Activated CD8-positive, alpha-beta T cell treated with anti-CD3 and anti-CD28 coated beads, Interleukin-2, amount 10 ng/mL, durations not matched to agents 7 days and 5 days (primary cell): ENCODE measurements at places on chromosomes 11 and 22. TPM values are rescaled to one million over a fixed set of nuclear protein-coding genes. Genes with fewer than 3 reads are reported as not detected.

The SPECC1L gene
- 57.6 TPM for total RNA-seq

DNA sequence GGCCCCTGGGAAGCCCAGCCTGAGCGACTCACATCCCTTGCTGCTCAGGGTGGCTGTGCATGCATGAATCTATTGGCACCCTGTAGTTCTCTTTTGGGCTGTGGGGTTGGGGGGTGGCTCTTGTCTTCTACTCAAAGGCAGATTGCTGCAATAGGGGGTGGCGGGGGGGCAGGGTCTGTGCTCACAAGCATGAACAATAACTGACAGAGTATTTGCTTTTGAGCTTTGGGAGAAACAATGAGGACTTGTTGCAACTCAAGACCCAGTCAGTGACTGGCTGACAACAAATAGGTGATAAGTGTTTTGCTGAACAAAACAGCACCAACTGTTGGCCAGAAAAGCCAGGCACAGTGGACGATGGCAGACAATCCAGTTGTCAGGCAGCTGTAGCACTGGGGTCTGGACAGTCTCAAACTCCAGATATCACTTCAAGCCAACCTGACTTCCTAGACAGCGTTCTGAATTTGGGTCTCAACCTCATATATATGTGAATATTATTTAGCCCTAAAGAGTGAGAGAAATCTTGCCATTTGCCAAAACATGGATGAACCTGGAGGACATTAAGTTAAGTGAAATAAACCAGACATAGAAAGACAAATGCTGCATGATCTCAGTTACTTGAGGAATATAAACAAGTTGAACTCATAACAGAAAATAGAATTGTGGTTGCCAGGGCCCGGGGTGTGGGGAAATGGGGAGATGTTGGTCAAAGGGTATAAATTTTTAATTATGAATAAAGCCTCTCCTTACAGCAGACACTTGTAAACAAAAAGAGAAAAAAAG, 61.7 kb downstream of the ME3 start:
- no peak for DNase-seq

GRCh38 chr11:115503083-115503885, 931 bp downstream of the CADM1 start:
- DNase-seq, result no peak

GRCh38 chr22:28444659-28445058, 235.0 kb downstream of the TTC28 start:
- no peak for DNase-seq

DNA sequence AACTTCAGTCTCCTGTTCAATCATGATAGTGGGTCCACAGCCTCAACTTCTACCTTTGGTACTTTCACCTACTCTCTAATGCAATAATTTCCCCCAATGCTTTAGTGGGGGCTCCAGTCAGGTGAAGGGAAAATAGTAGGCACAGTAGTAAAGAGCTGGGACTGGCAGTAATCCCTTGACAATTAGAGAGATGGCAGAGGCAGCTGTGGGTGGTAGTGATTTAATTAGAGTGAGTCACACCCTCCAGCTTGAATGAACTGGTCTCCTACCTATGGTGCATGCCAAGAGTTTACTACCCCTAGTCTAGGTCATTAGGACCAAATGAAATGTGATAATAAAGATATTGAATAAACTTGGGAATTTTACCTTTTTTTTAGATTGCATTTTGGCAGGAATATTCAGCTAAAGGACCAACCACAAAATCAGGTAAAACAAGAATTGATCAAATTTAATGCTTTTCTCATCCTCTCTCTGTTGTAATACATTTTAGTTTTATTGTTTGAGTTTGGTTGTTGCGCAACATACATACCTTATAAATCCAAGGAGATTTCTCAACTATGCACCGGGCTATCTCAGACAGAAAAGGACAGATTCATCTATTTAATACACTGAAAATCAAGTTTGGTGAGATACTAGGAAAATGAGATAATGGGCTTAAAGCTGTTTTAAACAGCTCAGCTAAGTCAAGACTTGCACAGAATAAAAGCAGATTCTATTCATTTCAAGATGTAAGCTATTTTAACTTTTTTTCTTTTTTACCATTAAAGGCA, 9.0 kb downstream of the PRRG4 start:
- no peak for DNase-seq

- no peak for DNase-seq
Observed at GRCh38 chr11:130911306-130911705, 5.0 kb downstream of the SNX19 start.

- no peak for DNase-seq
Observed at GRCh38 chr22:38950527-38951295, 6.7 kb upstream of the APOBEC3A start.

The PHOX2A gene
- not detected for total RNA-seq

The ABCG4 gene
- total RNA-seq, result 0.18 TPM

DNA sequence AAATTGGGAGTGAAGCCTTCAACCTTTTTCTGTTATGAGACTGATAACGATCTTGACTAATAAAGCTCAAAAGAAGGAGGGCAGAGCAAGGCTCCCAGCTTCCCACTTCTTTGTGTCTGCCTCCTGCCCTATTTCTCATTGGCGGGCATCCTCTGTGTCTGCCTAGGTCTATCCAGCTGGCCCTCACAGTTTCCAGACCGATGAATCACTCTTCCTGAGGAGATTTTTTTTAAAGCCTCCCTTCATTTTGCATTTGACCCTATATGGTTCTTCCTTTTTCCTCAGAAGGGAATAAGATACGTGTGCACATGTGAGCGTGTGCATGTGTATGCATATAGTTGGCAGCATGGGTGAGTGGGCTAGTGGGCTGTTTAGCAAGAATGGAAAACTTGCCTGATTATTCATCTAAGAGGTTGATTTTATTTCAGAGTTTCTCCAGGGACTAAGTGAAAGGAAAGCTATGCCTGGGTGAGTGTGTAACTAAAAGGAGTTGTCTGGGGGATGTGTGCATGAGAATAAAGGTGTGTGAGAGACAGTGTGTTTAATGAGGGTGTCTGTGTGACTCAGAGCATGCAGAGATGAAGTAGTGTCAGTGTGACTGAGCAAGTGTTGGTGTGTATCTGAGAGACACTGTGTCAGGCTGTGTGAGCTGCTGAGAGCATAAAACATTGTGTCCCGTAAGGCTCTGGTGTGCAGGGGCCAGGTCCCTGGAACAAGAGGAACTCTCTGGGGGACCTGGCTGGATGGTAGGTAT, 12.2 kb downstream of the PHLDB1 start:
- no peak for DNase-seq
